ENCODE measurements at places on chromosomes 2 and 18.

GRCh38 chr2:231277962-231278361, 79.5 kb downstream of the ARMC9 start:
- no peak for DNase-seq

GRCh38 chr2:42132191-42132965, 36.8 kb upstream of the EML4 start:
- peak; percentile 61 for DNase-seq

GRCh38 chr18:2618009-2618408, 37.5 kb upstream of the SMCHD1 start:
- DNase-seq: no peak

GRCh38 chr2:78029392-78029995, 507.3 kb upstream of the LRRTM4 start:
- no peak for DNase-seq

- no peak for DNase-seq
Observed at GRCh38 chr2:182300608-182301007, 126.2 kb downstream of the PDE1A start.

DNA sequence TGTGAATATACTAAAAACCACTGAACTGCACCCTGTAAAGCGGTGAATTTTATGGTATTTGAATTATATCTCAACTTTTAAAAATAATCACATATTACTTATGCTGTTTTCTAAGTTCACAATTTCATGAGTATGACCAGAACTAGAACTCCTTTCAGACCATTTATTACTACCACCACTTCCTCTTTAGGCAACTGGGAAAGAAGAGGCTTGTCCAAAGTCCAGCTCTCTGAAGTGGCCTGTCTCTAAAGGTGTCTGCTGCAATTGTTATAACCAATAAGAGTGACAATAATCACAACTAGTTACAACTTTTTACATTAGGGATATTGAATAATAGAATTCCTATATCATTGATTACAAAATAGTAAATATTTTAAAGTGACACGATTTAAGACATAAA, 267.9 kb upstream of the PIK3C3 start:
- DNase-seq: no peak

GRCh38 chr2:70523996-70524965, 29.3 kb downstream of the TGFA start:
- peak; percentile 73 for DNase-seq

- no peak for DNase-seq
Observed at GRCh38 chr2:39325966-39326365, 82.2 kb upstream of the CDKL4 start.

DNA sequence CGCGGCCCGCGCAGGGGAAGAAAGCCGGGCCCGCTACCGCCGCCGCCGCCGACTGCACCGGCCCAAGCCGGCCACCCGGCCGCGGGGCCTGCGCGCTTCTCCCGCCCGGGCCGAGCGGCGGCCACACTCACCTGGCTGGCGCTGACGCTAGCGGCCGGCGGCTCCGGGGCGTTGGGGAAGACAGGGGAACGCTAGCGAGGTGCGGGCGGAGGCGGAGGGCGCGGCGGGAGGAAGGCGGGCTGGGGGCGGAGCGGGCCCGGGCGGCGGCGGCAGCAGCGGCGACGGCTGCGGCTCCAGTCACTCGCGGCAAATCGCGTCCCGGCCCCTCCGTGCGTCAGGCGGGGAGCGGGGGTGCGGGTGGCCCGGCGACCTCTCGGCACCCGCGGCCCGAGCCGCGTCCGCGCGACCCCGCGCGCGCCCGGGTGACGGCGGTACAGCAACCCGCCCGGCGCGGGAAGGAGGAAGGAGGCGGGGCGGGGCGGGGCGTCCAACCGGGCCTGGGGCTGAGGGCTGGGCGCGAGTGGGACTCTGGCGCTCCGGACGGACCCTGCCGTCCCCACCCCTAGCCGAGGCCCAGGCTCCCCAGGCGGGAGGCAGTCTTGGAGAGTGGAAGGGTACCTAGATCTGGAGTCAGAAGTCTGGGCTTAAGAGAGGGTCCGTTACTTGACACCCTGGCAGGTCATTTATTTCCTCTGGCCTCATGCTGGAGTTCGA, at the start of gene SESTD1:
SESTD1 (minus strand) TSS at position 465 of the 714 bp plus-strand sequence. CDS start 72,991 bp downstream, outside the sequence.
- no peak for DNase-seq

GRCh38 chr2:43406651-43407279, 180.4 kb upstream of the ZFP36L2 start:
- DNase-seq: no peak

DNA sequence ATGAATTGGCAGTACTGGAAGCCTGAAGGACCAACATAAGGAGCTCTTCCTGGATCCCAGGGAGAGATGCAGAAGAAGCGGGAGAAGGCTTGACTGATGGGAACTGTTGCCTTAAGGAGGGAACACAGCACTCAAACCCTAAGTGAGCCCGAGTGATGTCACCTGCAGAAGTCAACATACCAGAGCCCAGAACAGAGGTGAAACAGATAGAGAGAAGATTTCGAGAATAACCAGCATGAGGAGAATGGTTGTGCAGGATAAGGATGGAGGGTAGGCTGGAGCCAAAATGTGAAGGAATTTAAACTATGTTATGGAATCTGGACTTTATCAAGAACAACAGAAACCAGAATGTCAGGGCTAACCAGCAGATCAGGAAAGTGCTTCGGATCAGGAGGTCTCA, 463.1 kb upstream of the DDX18 start:
- DNase-seq: no peak

- no peak for DNase-seq
Observed at GRCh38 chr18:23479829-23480505, 23.3 kb upstream of the RMC1 start.

GRCh38 chr2:10028988-10029874, 14.1 kb upstream of the KLF11 start:
- DNase-seq: no peak

DNA sequence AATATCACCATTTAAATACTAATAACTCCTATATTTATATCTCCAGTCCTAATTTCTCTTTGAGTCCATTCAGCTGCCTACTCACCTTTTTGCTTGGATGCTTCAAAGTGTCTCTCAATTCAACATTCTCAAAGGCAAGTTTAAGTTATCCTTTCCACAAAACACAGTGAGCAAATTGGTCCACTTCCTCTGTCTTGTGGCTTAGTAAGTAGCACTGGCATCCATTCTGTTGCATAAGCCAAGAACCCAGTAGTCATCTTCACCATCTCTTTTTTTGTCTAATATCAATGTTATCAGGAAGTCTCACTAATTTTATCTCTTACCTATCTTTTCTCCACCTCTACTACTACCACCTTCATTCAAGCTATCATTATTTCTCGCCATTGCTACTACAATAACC, 27.4 kb upstream of the IL1RL1 start:
- DNase-seq: no peak

GRCh38 chr18:49072940-49073339, 122.2 kb upstream of the SMAD7 start:
- no peak for DNase-seq

GRCh38 chr2:160157861-160158829, 41.9 kb downstream of the ITGB6 start:
- DNase-seq: peak; percentile 70

- DNase-seq: no peak
Observed at GRCh38 chr2:70999362-70999761, 4.7 kb upstream of the TEX261 start.

- no peak for DNase-seq
Observed at GRCh38 chr2:138794724-138795123, 14.5 kb upstream of the NXPH2 start.

DNA sequence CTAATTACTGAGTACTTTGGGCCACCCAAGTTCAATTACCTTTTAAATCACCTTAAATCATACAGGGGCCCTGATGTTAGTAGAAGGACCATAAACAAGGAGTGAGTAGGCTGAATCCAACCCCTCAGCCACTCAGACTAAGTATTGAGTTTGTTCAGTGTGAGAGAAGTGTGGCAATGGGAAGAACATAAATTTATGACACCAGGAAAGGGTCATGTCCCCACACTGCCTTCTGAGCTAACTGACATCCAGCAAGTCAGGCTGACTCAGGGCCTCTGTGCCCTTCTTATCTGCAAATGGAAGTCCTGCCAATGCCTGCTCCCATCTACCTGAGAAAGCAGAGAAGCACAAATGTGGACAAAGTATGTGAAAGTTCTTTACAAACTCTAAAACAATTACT, 12.9 kb downstream of the PLEKHM3 start:
- DNase-seq: no peak

GRCh38 chr2:70801607-70802263, 11.3 kb upstream of the FIGLA start:
- DNase-seq: no peak

GRCh38 chr2:239190361-239190760, 210.5 kb downstream of the HDAC4 start:
- DNase-seq: no peak

- no peak for DNase-seq
Observed at GRCh38 chr18:23277399-23277798, 142.1 kb downstream of the CABLES1 start.

GRCh38 chr18:4394700-4395099, 60.4 kb downstream of the DLGAP1 start:
- no peak for DNase-seq

GRCh38 chr18:42113529-42114191, 158.6 kb downstream of the PIK3C3 start:
- DNase-seq: no peak

DNA sequence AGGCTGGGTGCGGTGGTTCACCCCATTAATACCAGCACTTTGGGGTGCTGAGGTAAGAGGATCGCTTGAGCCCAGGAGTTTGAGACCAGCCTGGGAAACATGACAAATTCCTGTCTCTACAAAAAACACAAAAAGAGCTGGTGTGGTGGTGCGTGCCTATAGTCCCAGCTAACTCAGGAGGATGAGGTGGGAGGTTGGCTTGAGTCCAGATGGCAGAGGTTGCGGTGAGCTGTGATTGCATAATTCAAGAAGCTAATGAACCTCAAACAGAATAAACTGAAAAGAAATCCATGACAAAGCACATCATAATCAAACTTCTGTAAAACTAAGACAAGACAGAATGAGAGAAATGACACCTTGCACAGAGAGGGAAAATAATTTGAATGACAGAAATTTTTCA, 54.8 kb downstream of the SEMA4F start:
- DNase-seq: no peak

DNA sequence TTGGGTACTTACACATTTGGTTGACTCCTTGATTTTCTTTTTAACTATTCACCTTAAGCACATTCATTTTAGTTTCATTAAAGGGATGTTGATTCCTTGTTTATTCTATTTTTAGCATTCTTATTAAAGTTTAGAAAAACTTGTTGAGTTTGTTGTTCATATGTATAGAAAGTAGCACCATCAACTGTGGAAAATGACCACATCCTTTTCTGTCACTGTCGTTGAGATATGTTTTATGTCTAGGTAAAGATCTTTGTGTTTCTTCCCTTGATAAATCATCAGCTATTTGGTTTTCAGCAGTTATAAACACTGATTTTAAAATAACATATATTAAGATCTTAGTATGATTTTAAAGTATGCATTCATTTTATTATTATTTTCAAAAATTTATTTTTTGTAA, 25.1 kb downstream of the SLC39A10 start:
- no peak for DNase-seq

- no peak for DNase-seq
Observed at GRCh38 chr2:75200140-75201096, 1.1 kb upstream of the TACR1 start.

DNA sequence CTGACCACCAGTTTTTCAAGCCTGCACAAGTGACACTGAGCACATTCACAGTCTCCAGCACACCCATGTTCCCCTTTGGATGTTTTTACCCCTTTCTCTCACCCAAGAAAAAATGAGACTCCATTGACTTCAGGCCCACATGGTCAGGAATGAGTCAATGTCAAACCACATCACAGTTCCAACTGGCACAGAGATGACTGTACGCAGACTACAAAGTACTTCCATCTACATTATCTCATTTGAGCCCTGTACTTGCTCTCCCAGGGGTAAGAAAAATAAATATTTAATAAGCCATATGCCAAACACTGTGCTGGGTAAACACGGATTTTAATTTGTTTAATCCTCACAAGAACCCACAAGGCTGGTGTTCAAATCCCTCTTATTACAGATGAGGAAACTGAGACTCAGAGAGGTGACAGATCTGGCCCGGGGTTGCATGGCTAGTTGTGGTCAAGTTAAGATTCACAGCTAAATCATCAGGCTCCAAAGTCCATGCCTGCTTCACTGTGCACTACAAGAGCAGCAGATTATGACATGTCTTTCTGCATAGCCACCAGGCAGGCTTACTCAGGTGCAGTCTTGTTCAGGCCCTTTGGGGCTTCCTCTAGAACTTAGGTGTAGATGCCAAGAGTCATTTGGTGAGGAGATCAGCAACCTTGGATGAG, 106.1 kb downstream of the TXNL1 start:
- DNase-seq: no peak

DNA sequence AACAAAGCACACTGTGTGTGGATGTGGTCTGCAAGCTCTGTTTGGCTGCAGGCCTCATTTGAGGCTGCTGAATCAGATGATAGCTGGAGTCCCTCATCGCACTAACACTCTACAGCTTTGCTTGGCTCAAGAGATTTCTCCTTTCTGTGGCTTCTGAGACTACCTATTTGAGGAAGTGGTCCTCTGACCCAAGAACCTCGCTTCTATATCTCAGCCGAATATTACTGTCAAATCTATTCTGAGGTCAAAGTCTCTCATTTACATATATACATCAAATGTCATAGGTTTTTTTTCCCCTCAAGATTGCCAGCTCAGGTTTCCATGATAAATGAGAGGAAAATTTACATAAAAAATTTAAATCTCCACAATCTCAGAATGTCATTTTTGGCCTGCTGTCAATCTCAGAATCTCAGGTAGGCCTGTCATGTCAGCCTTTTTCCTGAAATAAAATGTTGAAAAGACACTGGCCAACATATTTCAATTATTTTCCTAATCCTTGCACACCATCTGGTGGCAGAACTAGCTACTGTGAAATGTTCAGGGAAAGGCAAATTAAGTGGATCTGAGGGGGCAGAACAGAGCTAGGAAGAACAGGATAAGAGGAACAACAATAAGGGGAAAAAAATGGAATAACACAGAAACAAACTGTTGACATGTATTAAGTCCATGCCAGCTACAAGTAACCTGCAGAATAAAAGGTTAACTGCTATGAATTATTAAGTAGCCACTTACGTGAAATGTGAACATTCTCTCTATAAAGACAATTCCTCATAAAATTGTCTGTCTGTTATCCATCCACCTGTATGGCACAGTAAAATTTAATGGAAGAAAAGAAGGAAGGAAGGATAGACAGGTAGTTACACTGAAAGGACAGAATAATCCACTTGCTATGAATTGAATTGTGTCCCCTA, 39.3 kb downstream of the AP1S3 start:
- no peak for DNase-seq

GRCh38 chr2:172855588-172855987, 119.9 kb downstream of the RAPGEF4 start:
- DNase-seq: no peak

- DNase-seq: no peak
Observed at GRCh38 chr18:8656232-8656631, 47.0 kb downstream of the RAB12 start.
